ENCODE measurements at places on chromosomes 16 and 17. TPM values are rescaled to one million over a fixed set of nuclear protein-coding genes. Genes with fewer than 3 reads are reported as not detected.

DNAJA2 gene
- 55.8 TPM for total RNA-seq

RNF112 gene
- 0.16 TPM for total RNA-seq

AMDHD2 gene
- total RNA-seq = 23.5 TPM

KRTAP4-4 gene
- not detected for total RNA-seq

SLC52A1 gene
- 0.50 TPM for total RNA-seq

NLK gene
- 18.8 TPM for total RNA-seq

SHBG gene
- total RNA-seq = 0.42 TPM

PYDC1 gene
- not detected for total RNA-seq

ZNF319 gene
- total RNA-seq = 16.5 TPM

CX3CL1 gene
- 11.2 TPM for total RNA-seq

TBC1D3H gene
- total RNA-seq = not detected

GSG1L gene
- total RNA-seq = not detected

BICDL2 gene
- 3.3 TPM for total RNA-seq

CD300E gene
- not detected for total RNA-seq

CTRB1 gene
- total RNA-seq = not detected

C1QTNF1 gene
- total RNA-seq = 22.0 TPM

HBM gene
- total RNA-seq = not detected

TNFSF13 gene
- 3.0 TPM for total RNA-seq

HSPB9 gene
- total RNA-seq = not detected

GP1BA gene
- total RNA-seq = not detected

CES1 gene
- 0.50 TPM for total RNA-seq

TBC1D3 gene
- total RNA-seq = not detected

P2RX1 gene
- not detected for total RNA-seq

KRT39 gene
- 0.33 TPM for total RNA-seq

ST6GALNAC1 gene
- not detected for total RNA-seq

TTYH2 gene
- total RNA-seq = 0.67 TPM

LHX1 gene
- total RNA-seq = not detected

CCR7 gene
- total RNA-seq = not detected

TMEM235 gene
- not detected for total RNA-seq

KRTAP4-1 gene
- not detected for total RNA-seq

MT1H gene
- not detected for total RNA-seq

PIMREG gene
- 0.83 TPM for total RNA-seq

SLC43A2 gene
- 34.3 TPM for total RNA-seq

APOBR gene
- under 0.01 TPM for total RNA-seq

PLLP gene
- total RNA-seq = 1.1 TPM

KRT31 gene
- not detected for total RNA-seq

RGS11 gene
- total RNA-seq = 0.33 TPM

ZFPM1 gene
- 14.1 TPM for total RNA-seq

COX6A2 gene
- total RNA-seq = not detected

ATP2A1 gene
- total RNA-seq = 1.2 TPM

ODAD4 gene
- total RNA-seq = 0.83 TPM

FOXC2 gene
- 13.3 TPM for total RNA-seq

PRSS22 gene
- 3.1 TPM for total RNA-seq

ALOX15B gene
- 45.3 TPM for total RNA-seq

LDHD gene
- 0.50 TPM for total RNA-seq

TEX19 gene
- not detected for total RNA-seq

IGF2BP1 gene
- 0.17 TPM for total RNA-seq

SEC14L1 gene
- total RNA-seq = 72.1 TPM

CD300LB gene
- not detected for total RNA-seq

Data from mammary epithelial cell (primary cell).